ENCODE measurements at places on chromosomes 4 and X.

DNA sequence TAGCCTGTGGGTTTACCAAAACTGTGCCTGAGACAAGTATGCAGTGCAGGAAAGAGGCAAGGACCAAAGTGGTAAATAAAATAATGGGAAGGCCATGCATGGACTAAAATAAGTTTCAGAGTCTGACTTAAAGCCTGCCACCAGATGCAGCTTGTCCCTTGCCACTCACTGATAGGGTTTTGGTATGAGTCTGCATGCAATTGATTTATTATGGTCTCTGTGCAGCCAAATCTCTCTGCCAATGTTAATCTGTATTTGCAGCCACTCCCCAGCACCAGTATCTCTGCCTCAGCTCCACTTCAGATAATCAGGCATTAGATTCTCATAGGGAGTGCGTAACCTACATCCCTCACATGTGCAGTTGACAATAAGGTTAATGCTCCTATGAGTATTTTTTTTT is 5.5 kb upstream of the FGF2 start:
- DNase-seq: no peak

DNA sequence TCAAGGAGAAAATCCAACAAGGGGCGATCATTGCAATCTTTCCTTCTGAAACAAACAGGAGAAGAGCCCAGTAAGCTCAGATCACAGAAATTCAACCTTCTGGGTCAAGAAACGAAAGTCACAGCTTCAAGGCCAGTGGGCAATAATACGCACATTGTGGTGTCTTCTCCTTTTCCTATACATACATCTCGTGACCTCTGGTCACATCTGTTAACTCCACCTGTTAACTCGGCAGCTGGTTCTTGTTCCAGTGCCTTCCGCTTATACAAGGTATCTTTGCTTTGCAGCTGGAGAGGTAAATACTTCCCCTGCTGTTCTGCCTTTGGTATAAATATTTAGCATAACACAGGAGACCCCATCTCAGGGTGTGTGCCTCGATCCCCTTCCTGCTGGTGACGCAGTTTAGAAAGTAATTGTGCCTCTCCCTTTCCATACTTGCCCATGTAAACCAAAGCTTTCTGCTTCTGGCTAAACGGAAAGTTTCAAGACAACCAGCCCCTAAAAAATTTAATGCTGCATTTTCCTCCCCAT is 45.0 kb downstream of the CCDC149 start:
- no peak for DNase-seq

GRCh38 chr4:66693694-66694093 is 851.6 kb downstream of the CENPC start:
- no peak for DNase-seq

DNA sequence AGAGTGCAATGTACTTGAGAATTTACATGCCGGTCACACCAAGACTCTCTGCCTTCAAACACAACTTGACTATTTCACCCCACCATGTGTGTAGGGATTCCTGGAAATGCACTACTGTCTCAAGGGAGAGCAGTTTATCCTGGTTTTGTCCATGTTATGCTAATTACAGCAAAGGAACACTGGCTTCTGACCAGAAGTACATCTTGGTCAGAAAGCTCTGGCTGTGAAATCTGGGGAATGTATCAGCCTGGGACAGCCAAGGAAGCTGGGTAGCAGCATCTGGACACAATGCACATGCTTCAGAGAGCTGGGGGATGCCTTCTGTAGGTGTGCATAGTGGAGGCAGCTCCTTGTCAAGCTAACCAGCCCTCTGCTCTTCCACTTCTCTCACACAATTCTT is 1432.6 kb upstream of the TENM3 start:
- DNase-seq: no peak

GRCh38 chr4:40927074-40927473 is 177.3 kb downstream of the NSUN7 start:
- DNase-seq: no peak

DNA sequence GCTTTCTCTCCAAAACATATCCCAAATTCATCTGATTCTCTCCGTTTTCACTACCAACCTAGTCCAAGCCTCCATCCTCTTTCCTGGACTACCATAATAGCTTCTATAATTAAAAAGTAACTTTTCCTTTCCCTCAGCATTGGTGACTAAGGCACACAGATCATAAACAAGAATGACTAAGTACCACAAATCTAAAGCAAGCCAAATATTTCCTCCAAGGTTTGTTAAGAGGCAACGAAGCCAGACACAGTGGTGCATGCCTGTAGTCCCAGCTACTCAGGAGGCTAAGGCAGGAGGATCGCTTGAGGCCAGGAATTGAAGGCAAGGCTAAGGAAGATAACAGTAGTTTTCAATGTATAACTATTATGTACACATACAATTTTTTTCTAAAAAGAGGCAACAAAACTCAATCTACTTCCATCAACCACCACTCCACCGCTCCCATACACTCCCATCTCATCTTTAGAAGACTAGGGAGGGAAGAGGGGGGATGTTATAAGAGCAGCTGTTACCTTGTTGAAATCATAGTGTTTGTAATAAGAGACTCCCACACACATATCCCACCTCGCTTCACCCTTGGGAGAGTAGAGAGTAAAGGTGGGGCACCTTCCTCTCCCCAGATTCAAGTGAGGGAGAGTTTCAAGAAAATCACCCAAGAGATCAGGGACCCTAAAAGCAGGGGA is 4.2 kb upstream of the JCHAIN start:
- DNase-seq: no peak

DNA sequence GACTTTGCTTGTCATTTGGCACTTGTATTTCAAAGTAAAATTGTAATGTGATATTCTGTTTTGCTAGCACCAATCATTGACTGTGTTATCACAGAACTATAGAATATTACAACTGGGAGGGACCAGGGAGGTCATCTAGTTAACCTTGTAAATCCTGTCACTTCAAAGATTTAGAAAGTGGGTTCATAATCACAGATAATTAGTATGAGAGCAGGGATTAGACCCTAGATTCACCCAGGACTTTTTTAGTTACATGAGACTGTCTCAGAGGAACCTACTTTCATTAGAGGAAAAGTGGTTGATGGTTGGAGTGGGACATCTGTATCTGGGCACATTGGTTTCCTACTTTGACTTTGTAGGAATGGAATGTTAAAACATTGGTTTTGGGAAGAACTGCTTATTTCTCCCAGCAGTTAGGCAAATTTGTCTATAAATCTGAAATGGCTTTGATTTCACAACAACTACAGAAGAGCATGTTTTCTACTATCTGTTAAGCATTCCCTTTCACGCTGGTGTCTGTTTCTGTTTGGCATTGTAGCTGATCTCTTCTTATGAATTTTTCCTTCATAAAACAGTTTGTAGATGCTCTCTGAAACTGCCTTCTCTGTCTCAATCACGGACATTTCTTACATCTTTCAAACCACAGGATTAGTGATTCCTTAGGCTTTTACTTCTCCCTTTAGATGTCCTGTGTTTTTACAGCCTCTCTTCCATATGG is 144.1 kb downstream of the DIPK2B start:
- DNase-seq: no peak

- DNase-seq: no peak
Observed at GRCh38 chrX:8237718-8238117, 66.7 kb upstream of the VCX2 start.

GRCh38 chr4:175954685-175955084 is 111.0 kb upstream of the WDR17 start:
- DNase-seq: no peak

GRCh38 chr4:136864604-136865185 is 667.6 kb downstream of the PCDH18 start:
- no peak for DNase-seq

GRCh38 chrX:155666741-155667140 is 54.0 kb upstream of the TMLHE start:
- DNase-seq: no peak

DNA sequence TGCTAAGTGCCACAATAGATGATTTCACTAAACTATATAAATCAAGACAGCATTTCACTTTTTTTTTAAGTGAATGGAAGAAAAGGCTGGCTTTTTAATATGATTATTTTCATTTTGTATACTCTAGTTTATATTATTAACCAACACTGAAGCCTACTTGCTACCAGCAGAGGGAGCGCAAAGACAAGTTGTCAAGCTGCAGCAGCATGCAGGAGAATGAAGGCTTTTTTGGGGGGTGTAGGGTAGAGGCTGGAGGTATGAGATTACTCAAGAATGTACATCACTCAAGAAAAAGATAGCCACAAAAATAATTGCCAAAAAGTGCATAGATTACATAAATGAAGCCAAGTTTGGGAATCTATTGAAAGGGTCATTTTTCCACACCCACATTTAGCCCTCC is 519.5 kb downstream of the FGF13 start:
- DNase-seq: no peak

Data from stimulated activated CD8-positive, alpha-beta memory T cell treated with anti-CD3 and anti-CD28 coated beads, Interleukin-2, amount 100 ng/mL, for 48 hours (primary cell).